HT1080 (cell line): ENCODE measurements at places on chromosomes 1 and 21. TPM values are rescaled to one million over a fixed set of nuclear protein-coding genes. Genes with fewer than 3 reads are reported as not detected.

DNA sequence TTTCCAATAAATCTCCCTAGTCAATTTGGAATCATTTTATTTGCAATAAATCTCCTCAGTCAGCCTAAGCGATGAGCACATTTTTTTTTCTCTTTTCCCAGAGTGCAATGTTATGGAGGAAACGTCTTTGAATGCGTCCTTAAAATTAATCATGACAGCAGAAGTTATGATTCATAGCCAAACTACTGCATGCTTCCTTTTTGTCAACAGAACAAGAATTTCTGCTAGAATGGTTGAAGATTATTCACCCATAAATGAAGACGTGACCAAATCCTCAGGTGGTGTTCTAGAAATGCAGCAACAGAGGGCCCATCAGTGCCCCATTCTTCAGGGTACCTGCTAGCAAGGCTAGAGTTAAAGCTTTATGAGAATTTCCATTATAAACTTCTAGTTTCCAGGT lies 407.9 kb upstream of the PKN2 start:
- peak; percentile 62 for DNase-seq

DNA sequence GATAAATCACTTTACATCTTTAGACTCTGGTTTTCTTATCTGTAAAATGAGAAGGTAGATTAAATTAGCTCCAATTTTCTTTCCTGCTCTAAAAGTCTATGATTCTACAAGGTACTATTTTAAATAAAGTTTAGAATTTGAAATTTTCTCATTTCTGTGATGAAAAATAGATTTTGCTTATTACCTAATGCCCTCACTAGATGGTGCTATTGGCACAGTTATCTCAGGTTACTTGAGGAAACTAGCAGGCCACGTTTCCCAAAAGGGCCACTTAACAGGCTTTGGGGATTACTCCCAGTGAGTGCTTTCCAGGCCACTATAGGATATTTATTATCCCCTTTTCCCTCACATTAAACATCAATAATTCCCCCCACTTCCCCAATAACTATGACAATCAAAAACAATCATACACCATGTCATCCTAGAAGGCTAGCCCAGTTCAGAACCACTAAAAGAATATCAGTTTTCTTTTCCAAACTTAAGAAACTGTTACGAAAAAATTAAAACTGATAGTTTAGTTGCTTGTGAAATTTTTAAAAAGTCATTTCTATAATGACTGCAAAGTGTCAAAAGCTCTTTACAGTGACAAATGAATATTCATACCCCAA lies 30.6 kb downstream of the OMA1 start:
- DNase-seq, result peak; percentile 49

- DNase-seq, result no peak
These were observed at the start of gene SLAMF6 for GRCh38 chr1:160522622-160523345. SLAMF6 (minus strand) TSS chr1:160523255; CDS start chr1:160523192, 63 bp downstream.

GRCh38 chr21:33427051-33427450 lies 23.8 kb downstream of the IFNGR2 start:
- no peak for DNase-seq

DNA sequence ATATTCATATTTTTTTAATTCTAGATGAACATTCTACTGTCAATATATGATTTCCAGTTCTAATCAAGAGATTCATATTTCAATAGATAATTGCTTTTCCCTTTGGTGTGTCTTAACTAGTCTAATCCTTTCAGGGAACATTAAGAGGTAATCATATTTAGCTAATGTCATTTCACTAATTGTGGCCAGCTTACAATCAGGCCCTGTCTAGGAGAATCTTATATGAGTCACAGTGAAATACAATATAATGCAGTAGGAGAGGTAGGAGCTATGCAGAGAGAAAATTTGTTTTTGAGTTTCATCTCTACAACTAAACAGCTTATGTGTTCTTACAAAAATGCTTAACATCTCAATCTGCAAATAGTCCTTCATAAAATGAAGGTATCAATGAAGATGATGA lies 85.9 kb downstream of the DPYD start:
- no peak for DNase-seq

DNA sequence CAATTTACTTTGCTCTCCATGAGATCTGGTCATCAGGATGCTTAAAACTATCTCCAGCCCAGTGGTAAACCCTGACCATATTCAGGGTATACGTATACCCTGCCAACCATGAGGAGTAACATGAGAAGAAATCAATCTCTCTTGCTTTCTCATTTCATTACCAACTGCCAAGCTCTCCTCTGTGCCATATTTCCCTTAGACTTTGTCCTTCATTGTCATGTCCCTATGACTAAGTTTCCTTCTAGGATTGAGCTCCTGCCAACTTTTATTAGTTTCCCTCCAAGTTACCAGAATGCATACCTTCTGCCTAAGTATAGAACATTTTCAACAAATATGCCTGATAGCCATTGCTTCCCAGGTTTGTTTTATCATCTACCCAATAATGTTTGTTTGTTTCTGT lies 1113.9 kb upstream of the B3GALT2 start:
- peak; percentile 24 for DNase-seq

The C1orf167 gene
- not detected in 2 replicates for total RNA-seq

The XCL1 gene
- not detected in 2 replicates for total RNA-seq

GRCh38 chr21:38269576-38269936 lies 12.8 kb downstream of the KCNJ15 start:
- DNase-seq, result no peak

The MATN1 gene
- total RNA-seq, result 0.43 TPM in 1 of 2 replicates, not detected in the other

- no peak for DNase-seq
These were observed 224.2 kb upstream of the JUN start for GRCh38 chr1:59007820-59008598.

DNA sequence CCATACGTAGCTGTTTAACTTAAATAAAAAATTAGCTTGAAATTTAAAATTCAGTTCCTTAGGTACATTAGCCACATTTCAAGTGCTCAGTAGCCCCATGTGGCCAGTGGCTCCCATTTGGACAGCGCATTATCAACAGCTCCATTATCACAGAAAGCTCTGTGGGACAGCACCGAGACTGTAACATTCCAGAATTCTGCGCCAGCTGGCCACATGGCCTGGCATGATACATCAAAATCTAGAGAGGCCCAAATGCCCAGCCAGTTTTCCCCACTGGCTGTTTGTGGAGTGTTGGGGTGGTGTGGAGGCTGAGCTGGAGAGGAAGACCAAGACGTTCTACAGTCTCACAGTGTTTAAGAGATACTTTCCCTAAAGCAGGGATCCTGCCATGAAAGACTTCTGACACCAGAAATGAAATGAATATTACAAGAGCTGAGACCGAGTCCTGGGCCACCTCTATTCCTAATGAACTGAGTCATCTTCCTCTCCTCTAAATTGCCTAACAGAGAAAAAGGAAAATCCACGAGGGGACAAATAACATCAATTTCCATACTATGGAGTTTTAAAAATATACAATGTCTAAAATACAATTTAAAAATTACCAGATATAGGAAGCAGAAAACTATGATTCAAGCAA lies 27.3 kb upstream of the ACTA1 start:
- DNase-seq, result no peak

The MYBPH gene
- total RNA-seq, result not detected in 2 replicates

DNA sequence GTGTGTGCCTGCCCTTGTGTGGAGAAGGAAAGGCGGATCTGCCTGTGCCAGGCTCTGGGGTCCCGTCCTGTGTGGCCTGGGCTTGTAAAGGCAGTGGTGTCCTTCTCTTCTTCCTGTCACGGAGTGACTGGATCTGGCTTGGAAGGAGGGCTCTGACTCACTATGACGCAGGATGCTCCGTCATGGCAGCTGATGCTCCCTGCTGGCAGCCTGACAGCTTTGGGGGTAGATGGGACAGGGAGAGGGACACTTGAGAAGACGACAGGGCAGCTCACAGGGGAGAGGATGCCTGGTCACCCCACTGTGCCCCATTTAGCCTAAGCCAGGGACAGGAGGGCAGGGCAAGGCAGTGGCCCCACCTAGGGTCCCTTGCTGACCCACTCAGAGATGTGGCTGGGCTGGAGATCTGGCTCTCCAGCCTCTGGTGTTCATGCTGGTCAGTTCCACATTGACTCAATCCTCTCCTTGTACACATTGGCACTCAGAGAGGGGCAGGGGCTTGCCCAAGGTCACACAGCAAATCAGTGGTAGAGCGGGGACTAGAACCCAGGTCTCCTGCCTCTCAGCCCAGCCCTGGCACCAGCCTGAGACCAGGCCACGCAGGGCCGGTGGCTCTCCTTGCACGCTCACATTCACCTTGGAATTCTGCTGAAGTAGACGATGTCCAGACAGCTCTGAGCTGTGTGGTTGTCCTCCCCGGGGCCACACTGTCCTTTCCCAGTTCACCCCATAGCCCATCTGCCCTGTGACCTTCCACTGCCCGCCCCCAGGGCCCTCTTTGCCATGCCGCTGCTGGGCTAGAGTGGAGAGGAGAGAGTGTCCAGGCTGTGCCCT lies 2.8 kb upstream of the FAM131C start:
- peak; percentile 94 for DNase-seq

The CFHR5 gene
- total RNA-seq, result not detected in 2 replicates

GRCh38 chr1:8155528-8156186 lies 129.5 kb upstream of the ERRFI1 start:
- DNase-seq, result peak; percentile 68

GRCh38 chr1:176448340-176448739 lies 14.6 kb upstream of the PAPPA2 start:
- DNase-seq, result no peak

DNA sequence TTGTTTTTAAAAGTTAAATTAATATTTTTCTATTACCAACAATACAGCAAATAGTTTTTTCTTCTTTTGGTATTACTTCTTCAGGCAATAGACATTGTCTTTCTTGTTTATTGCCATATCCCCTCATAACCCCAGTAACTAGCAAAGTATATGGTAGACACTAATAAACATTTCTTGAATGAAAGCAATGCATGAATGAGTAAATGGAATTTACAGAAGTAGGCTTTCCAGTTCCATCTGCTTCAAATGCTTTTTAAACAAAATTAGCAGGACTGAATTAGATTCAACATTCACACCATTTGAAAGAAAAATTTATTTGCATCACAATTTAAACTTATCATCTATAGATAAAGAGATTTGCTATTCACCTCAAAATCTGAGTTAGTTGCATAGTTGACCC lies 5.6 kb upstream of the DR1 start:
- DNase-seq, result no peak

GRCh38 chr1:57908147-57908890 lies 484.5 kb upstream of the DAB1 start:
- DNase-seq, result no peak
